ENCODE measurements at places on chromosomes 11 and 22.

GRCh38 chr11:67306769-67307544 is 3.6 kb downstream of the SSH3 start:
- DNase-seq: no peak

DNA sequence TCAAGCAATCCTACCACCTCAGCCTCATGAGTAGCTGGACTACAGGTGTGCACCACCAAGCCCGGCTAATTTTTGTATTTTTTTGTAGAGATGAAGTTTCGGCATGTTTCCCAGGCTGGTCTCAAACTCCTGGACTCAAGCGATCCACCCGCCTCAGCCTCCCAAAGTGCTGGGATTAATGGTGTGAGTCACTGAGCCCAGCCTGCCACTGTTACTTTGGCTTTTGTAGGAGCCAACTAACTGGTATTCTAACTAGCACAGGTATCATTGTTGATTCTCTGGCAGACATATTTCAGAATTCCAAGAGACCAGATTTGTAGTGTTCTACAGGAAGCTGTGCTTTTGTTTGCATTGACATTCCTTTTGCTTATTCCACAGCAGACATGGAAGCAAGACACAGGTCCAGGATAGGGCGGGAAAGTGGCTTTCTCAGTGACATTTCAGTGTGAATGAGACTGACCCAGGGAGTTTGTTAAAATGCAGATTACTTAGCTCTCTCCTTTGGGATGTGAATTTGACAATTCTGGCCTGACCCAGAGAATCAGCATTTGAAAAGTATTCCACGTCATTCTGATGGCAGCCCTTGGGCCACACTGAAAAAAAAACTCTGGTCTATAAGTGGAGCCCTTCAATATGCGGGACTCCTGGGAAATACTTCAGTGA is 52.2 kb upstream of the PAX6 start:
- DNase-seq: no peak

DNA sequence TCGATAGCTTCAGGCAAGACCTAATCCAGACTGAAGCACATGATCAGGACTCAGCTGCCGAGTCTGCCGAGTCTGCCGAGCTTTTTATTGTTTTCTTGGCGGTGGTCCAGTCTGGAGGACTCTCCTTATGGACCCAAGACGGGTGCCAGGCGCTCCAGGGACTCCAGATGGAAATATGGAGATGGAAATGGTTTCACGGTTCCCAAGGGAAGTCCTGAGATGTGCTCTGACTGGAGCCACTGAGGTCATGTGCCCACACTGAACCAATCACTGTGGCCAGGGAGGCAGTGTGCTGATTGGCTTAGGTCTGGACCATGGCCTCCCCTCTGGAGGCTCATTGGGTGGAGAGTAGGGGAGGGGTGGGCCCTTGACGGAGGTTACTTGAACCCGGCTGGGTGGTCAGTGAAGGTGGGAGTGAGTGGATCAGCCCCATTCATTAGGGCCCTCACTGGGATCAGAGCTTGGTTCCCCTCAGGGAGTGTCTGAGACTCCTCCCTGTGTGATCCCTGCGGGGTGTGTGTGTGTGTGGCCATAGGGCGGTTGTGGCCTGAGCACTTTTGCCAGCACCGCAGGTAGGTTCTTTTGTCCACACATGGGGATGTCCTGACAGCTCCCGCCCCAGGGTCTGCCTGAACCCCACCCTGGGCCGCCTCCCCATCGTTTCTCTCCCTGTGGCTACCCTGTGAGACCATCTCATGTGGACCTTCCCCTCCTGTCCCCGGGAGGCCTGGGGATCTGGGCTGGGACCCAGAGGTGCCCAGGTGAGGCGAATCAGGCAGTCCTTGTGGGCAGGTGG is 14.0 kb downstream of the RPS6KA4 start:
- DNase-seq: no peak

DNA sequence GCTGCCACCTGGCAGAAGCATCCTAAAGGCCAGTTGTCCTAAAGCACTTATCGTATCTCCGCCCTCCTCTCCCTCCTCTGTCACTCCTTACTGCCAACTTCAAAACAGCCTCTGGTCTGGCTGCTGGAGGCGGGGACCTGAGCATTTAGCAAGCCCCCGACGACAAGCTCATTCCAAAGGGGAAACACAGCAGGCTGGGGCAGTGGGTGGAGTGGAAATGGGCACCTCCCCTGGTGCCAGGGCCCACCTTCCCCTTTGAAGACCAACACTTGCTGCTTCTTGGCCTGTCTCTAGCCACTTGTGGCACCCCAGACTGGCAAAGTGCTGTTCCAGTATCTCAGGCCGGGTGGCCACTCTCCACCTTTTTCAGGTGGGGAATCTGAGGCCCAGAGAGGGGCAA is 3.6 kb downstream of the MAP3K11 start:
- DNase-seq: no peak

- no peak for DNase-seq
Observed at GRCh38 chr11:126680131-126680530, 320.4 kb downstream of the KIRREL3 start.

GRCh38 chr22:49826603-49827270 is 936 bp downstream of the BRD1 start:
- no peak for DNase-seq

GRCh38 chr22:37057226-37057625 is 5.7 kb downstream of the KCTD17 start:
- DNase-seq: no peak

DNA sequence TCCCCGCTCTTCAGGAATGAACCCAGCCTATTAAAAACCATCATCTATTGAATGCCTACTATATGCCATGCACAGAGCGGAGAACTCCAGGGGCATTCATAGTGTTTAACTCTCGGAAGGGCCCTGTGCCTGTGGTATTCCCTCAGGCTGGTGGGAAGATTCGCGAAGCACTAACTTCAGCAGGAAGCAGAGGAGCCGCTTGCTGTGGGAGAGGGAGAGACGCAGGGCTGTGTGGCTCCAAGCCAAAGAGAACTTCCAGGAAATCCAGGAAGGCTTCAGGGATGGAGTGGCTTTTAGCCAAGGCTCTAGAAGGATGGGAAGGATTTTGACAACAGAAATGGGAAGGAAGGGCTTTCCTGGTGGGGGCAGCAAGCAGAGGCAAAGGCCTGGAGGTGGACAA is 103.8 kb downstream of the TP53I11 start:
- no peak for DNase-seq

DNA sequence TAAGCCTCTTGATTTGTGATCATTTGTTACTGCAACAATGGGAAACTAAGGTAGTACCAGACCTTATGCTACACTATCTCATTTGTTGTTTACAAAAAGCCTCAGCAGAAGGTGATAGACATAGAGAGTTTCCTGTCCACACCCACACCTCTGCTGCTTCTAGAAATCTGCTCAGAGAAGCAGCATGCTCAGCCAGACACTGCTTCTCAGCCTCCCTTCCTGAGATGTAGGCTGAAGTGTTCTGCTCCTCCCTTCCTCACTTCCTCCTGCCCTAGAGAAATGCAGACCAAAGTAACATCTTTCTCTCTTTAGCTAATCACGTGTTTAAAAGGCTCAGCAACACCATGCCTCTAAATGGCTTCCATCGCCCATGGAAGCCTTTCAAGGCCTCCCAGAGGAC is 88.4 kb downstream of the SLC1A2 start:
- no peak for DNase-seq

- no peak for DNase-seq
Observed at GRCh38 chr11:10878408-10879214, 20.8 kb upstream of the ZBED5 start.

DNA sequence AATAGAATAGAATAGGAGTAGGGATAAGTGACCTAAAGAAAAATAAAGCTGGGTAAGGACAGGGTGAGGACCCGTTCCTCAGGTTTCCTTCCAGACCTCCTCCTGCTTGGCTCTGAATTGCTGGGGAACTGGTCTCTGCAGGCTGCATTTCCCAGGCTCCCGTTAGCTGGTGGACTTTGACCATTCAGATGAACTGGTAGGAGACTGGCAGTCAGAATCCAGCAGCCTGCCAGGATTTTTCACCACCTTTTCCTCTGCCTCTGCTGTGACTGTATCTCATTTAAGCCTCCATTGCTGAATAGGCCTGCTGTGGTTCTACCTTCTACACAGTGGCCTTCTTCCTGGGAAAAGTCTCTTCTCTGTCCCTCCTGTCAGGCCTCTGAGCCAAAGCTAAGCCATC is 24.6 kb upstream of the SMPD1 start:
- DNase-seq: no peak

DNA sequence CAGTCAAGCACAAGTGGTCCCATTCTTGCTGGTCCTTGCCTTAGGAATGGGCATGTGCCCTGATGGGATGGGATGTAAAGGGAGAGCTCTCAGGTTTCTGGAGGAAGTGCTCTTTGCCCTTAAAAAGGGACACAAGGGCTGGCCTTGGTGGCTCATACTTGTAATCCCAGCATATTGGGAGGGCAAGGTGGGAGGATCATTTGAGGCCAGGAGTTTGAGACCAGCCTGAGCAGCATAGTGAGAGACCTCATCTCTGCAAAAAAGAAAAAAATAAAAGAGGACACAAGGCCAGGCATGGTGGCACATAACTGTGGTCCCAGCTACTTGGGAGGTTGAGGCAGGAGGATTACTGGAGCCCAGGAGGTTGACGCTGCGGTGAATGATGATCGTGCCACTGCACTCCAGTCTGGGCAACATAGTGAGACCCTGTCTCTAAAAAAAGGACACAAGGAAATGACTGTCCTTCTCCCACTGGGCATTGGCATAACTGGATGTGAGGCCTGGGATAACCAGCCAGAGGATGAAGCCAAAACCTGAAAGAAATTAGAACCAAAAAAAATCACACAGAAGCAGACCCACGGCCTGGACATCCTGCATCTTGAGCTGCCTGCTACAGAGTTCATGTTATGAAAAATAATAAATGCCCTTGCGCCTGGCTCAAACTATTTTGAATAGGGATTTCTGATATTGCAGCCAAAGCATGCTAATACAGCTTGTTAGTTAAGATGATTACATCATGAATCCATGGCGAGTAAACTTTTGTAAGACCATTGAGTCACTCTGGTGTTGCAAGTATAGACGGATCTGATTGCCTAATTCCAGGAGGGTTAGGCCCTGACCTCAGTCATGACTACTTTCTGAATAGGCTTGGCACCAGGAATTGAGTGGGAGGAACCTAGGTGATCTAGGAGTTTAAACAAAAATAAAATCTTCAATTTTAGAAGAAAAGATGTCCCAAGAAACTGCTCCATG is 12.9 kb upstream of the CRKL start:
- DNase-seq: no peak

DNA sequence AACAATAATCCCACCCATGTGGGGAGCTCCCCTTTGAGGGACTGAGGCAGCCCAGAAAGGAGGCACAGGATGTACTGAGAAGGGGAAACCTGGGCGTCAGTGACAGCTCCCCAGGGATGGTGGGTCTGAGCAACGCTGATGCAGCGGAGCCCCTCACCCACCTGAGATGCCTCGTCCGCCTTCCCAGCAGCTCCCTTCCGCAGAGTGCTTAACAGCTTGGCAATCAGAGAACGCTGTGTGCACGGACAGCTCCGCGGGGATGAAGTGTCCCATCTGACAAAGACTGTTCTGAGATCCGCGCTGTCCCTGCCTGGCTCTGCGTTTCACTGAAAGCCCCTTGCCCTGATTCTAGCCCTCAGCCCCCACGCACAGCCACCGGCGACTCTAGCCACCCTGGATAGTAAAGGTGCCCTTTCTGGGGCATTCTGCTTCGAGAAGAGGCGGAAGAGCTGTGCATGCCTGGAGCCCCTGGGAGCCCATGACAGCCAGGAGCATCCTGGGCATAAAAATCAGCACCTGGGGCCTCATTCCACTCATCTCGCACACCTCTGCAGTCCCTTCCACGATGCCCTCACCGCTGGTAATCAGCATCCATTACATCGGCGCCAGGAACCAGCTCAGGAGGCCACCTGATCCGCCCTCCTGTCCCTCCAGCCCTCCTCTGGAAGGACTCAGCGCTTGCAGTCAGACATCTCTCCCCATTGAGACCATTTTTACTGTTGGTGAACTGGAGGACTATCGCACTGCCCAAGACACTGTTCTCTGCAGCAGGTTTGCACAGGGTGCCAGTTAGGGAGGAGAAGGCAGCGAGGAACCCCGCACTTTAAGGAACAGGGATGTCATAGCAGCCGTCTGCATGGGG is 10.7 kb downstream of the KCNJ5 start:
- no peak for DNase-seq

DNA sequence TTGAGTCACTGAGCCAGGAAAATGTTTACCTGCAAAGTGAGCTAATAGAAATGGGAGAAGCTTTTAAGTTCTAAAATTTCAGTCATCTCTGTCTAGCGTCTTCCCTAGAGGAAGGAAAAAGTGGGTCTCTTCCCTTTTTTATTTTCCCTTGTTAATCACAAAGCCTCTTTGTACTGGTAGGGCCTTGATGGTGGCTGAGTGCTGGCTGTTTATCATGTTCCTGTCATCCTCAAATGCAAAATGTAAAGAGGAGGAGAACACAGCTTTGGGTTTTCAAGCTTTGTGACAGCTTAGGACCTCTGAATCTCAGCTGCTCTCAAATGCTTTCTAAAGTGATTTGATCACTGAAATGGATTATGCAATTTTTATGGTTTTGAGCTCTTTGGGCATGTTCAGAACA is 222.0 kb downstream of the TMEM135 start:
- DNase-seq: no peak

- no peak for DNase-seq
Observed at GRCh38 chr11:5922749-5923426, 19.2 kb upstream of the OR56A3 start.

GRCh38 chr22:27210111-27210730 is 552.8 kb downstream of the MIAT start:
- no peak for DNase-seq
